ENCODE measurements at places on chromosomes 7 and 10.

DNA sequence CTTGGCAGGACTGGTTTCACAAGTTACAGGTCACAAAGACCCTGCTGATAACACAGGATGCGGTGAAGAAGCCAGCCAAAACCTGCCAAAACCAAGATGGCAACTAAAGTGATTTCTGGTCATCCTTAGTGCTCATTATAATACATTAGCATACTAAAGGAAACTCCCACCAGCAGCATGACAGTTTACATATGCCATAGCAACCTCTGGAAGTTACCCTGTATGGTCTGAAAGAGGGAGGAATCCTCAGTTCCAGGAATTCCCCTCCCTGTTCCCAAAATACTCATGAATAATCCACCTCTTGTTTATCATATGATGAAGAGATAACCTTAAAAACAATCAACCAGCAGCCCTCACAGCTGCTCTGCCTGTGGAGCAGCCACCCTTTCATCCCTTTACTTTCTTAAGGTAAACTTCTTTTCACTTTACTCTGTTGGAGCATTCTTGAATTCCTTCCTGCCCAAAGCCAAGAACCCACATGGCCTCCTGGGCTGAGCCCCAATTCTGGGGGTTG is 21.9 kb downstream of the DPY19L1 start:
- no peak for DNase-seq

DNA sequence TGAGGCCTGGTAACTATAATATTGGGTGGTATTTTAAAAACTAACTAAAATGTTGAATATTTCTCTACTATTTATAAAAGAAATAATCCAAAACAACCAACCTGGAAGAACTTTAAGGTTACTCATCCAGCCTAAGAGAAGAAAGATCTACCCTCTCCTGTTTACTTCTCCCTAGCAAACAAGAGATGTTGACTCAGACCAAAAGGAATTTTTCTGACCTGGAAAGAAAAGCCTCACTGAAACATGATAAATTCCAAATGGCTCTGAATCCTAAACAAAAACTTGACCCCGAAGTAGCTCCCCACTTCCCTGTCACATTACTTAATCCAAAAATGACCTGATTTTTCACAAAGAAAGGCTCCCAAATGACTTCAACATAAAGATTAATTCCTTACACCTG is 101.2 kb downstream of the PARD3 start:
- DNase-seq = no peak

GRCh38 chr10:18179891-18180290 is 39.7 kb downstream of the CACNB2 start:
- no peak for DNase-seq

DNA sequence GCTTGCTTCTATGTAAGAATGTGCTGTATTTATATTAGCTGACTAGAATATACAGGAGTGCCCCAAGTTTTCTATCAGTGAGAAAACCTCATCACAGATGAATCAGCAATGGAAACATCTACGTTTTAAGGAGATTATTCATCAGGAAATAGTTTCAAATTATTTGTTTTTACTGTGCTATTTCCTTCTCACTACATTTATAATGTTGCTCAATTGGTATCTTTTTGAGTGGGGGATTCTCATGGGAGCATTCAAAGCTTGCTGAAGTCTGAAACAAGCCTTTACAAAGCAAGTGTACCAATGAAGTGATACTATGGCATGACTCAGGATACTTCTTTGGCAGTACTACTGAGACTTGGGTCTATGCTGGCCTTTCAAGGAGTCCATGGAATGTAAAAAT is 191.1 kb upstream of the SLC26A5 start:
- DNase-seq = no peak

DNA sequence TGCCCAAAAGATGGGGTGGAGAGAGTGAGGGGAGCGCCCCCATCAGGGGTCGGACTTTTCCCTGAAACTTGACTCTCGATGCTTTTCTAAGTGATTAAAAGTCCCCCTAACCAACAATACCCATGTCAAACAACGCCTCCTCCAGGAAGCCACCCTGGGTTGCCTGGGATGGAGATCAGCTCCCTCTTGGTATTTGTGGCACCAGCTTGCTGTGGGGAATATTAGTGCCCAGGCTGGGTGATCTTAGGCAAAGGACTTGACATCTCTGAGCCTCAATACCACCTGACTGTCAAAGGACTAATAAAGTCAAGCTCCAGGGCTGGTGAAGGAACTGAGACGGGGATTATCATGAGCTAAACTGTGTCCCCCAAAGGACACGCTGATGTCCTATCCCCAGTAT is 18.2 kb upstream of the ELFN1 start:
- DNase-seq = no peak

- no peak for DNase-seq
Observed at GRCh38 chr7:157768198-157768597, 431.4 kb downstream of the DNAJB6 start.

GRCh38 chr7:28755255-28755654 is 202.9 kb downstream of the TRIL start:
- no peak for DNase-seq
